ENCODE measurements at places on chromosomes 1 and 21.

DNA sequence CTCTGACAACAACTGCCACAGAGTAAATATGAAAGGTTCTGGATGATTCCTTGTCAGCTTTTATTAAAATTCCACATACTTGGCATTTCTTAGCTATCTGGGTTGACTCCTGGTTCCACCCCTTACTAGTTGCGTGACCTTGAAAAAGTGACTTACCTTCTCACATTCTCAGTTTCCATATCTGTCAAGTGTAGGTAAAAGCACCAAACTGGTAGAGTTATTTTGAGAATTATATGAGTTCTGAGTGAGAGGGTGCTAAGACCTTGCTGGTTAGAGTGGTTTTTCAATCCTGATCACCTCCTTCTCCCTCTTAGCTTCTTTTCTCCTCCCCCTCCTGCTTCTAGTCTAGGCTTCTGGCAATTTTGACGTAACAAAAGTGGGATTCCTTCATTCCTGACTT lies 83.4 kb upstream of the ABCD3 start:
- no peak for DNase-seq

- no peak for DNase-seq
These were observed 42.9 kb downstream of the BATF3 start for GRCh38 chr1:212656730-212657129.

GRCh38 chr1:173206816-173207568 lies at the start of gene TNFSF4:
Gene TNFSF4 (minus strand): TSS chr1:173207331. CDS start chr1:173207176, 155 bp downstream.
- DNase-seq = no peak

DNA sequence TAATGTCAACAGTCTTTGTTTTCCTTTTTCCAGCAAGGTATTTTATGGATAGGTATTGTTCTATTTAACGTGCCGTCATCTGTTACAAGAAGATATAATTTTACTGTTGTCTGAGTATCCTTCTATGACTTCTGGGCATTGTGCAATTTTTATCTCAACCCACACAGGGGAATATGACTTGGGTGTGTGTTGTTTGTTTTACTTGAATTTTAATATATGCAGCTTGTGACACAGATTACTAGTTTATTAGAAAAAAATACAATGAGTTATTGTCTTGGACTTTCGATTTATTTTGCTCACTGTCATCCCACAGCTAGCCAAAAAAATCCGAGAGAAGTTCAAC lies 111.9 kb downstream of the CACHD1 start:
- no peak for DNase-seq

DNA sequence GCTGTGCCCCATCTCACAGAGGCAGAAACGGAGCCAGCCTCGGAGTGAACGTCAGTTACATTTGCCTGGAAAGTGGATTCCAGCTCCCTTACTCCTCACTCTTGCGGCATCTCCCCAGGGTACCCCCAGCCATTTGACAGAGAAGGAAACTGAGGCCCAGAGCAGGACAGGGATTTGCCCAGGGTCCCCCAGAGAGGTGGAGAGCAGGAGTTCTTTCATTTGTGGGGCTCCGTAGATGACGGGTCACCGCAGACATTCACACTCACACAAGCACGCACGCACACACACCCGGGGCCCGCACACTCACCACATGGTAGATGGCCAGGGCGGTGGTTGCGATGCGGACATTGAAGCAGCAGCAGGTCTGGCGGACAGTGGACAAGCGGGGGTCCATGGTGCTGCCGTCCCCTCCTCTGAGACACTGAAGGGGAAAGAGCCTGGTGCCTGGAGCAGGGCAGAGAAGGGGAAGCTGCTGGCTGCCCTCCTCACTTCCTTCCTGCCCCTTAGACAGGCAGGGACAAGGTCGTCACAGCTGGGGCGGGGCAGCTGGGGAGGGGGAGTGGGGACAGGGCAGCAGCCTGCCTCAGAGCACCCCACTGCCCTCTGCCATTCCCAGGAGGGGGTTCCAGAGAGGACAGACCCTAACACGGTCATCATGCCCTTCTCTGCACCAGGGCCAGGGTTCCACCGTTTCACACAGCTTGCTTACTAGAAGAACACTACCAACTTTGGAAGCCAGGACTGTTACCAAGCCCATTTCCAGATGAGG lies at the start of gene LAPTM5:
TSS of gene LAPTM5 (minus strand) at position 423 of the 769 bp plus-strand sequence. CDS start at position 394, 29 bp downstream.
- DNase-seq = no peak

GRCh38 chr1:7151978-7152377 lies 366.7 kb downstream of the CAMTA1 start:
- DNase-seq = no peak

DNA sequence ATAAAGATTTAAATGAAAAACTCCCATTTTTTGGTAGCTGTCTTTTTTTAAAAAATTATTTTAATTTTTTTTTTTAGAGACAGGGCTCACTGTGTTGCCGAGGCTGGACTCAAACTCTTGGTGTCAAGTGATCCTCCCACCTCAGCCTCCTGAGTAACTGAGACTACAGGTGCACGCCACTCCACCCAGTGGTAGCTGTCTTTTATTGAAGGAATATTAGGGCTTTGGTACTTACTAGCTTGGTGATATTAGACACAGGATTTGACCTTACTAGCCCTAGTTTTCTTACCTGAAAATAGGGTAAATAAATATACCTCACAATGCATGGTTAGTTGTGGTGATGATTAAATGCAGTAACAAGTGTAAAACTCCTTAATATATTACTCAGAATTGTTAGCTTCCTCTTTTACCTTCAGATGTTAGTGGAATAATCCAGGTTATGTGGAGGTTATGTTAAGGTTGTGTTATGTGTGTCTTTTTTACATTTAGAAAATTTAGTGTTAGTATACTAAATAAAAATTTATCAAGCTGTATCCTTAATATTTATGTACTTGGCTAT lies 66.8 kb downstream of the PHACTR4 start:
- no peak for DNase-seq

GRCh38 chr21:45289655-45290515 lies 2.2 kb upstream of the POFUT2 start:
- DNase-seq = no peak

DNA sequence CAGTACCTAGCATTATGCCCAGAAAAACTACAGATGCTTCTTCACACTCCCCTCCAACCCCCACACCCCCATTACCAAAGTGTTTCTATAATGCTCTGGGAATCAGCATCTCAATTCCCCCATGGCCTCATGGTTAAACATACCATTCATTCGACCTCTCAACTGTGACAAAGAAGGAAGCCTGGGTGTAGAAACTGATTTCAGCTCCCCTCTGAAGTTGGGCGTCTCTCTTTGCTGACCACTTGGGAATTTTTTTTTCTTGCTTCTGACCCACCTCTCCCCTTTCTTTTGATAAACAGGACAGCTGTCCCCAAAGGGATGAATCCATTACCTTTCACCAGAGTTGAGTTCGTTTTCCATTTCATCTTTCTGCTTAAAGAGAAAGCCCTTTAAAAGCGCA lies 116.4 kb upstream of the HOOK1 start:
- no peak for DNase-seq

GRCh38 chr1:61491497-61491896 lies 233.4 kb downstream of the TM2D1 start:
- DNase-seq = no peak

DNA sequence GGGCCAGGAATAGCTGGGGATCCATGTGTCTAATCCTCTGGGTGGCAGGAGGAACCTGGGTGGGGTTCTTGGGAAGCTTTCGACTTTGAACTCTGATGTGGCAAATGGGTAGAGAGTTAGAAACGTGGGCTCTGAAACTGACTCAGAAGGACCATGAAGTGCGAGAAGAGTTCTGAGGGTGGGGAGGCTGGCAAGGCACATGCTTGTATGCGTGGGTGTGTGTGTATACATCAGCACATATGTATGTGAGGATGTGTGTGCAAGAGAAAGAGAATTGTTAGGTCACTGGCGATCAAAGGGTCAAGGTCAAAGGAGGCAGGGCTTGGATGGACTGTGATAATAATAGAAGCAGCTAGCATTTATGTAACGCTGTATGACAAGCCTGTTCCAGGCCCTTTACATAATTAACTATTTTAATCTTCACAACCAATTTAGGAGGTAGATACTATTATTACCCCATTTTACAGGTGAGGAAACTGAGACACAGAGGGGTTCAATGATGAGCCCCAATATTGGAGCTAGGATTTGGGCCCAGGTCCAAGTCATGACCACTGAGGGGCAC lies 84.5 kb upstream of the POU3F1 start:
- DNase-seq = no peak

DNA sequence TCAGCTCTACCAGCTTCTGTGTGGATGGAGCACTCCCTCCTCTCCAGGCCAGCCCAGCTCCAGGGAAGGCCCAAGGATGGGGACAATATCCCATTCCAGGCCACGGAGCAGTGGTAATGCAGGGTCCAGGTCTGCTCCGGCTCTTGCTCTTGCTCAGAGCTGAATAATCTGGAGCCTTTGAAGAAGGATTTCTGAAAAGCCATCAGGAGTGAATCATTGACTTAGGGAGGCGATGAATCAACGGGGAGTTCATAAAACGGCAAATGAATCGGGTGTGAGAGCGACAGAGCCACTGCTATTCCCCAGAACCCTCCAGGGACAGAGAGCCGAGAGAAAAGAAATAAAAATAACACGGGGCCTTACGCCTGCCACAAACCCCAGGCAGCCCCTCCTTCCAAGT lies 7.7 kb downstream of the POU3F1 start:
- no peak for DNase-seq

Measured in D721Med (cell line).